ENCODE measurements at places on chromosomes 4 and X. TPM values are rescaled to one million over a fixed set of nuclear protein-coding genes. Genes with fewer than 3 reads are reported as not detected.

DNA sequence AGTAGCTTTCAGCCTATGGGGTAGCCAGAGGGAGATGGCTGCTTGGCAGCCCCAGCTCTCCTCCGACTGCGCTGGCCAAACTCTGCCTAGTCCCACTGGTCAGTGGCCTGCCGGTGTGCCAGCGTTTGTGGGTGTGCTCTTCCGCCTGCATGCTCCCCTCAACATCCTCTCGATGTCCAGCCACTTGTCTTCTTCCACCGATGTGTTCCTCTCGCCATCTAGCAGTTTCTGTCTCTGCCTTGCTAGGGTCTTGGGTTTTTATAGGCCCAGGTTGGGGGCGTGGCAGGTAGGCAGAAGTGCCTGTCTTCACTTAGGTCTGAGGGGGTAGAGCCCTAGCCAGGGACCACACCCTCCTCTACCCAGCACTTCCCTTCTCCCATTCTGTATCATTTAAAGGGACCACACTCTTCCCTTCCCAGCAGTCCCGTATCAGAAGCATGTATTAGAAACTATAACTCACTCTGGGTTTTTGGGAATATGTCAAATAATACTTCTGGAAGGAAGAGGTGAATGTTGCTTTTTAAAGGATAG, 124.4 kb downstream of the KDM6A start:
- no peak for DNase-seq

DNA sequence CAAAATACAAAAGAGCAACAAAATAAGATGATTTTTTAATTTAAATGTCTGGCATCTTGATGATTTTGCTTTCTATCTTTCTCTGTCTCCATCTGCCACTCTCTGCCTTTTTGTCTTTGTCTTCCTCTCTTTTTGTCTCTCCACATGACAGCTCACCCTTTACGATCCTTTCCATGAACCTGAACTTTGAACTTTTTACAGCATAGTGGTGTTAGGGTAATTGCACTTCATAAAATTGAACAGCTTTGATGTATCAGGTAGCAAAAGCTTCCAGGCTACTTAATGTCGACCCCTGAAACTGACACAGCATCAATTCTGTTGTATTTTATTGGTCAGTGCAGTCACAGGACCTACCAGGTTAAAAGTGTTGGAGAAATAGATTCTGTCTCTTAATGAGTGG, 1517.0 kb downstream of the ADGRL3 start:
- DNase-seq = no peak

DNA sequence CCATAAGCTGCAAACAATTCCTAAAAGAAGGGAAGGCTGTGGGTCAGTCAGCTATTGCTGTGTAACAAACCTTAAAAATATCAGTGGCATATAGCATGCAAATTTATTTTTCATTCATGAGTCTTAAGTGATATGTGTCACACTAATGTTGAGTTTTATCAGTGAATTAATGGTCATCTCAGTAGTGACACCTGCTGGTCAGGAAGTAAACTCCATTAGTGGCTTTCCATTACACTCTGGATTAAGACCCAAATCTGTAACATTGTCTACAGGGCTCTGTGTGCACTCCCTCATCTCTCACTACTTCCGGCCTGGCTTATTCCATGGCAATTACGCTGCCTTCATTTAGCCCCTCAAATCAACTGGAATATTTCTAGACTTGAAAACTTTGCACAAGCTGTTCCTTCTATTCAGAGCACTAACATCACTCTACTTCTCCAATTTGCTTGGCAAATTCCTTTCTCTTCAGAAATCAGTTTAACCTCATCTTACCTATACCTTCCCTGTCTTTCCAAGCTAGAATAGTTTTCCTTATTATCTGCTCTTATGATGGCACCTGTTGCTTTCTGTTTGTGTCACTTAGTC, 217.3 kb upstream of the TAPT1 start:
- no peak for DNase-seq

DNA sequence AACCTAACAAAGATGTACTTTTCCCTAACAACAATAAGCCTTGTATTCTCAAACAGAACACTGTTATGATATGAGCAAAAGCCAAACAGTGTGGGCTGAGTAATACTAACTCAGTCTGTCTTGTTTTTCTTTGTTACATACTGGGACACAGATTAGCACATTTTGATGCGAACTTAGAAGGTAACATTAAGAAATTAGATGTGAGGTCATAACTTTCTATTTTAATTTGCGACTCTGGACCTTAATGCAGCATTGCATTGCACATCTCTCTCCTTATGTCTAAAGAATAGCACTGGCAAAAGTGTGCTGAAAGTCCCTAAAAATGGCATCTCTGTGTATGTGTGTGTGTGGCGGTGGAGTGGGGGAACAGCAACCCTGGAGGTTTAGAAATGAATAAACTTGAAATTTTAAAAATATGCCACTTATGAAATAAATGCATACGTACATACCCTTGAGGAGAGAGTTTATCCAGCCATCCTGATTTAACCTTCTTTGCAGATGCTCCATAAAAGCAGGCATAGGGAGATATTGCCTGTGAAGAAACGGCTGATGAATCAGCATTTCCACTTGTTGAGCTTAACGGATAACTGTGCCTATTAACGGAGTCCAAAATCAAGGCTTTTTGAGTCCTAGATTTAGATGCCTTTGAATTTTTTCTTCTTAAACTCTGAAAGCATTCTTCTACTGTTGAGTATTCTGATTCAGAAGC, 34.2 kb downstream of the ARAP2 start:
- no peak for DNase-seq

DNA sequence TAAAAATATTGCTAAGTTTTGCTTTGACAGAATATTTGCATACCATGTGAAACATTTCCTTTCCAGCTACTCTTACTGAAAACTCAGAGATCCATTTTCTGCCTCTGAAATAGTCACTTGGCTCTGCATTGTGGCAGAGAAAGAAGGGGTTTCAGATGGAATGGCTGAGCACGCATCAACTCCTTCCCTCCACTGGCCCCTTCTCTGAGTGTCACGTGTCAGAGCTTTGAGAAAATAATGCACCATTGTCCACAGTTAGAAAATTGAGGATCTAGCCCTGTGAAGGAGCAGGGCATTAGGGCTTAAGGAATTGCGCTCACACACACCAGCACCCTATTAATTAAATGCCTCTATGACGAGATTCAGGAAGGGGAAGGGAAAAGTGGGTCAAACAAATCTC, 78.8 kb upstream of the FAT4 start:
- DNase-seq = no peak

GRCh38 chr4:47122592-47123291, 91.4 kb downstream of the GABRB1 start:
- DNase-seq = peak; percentile 49

DNA sequence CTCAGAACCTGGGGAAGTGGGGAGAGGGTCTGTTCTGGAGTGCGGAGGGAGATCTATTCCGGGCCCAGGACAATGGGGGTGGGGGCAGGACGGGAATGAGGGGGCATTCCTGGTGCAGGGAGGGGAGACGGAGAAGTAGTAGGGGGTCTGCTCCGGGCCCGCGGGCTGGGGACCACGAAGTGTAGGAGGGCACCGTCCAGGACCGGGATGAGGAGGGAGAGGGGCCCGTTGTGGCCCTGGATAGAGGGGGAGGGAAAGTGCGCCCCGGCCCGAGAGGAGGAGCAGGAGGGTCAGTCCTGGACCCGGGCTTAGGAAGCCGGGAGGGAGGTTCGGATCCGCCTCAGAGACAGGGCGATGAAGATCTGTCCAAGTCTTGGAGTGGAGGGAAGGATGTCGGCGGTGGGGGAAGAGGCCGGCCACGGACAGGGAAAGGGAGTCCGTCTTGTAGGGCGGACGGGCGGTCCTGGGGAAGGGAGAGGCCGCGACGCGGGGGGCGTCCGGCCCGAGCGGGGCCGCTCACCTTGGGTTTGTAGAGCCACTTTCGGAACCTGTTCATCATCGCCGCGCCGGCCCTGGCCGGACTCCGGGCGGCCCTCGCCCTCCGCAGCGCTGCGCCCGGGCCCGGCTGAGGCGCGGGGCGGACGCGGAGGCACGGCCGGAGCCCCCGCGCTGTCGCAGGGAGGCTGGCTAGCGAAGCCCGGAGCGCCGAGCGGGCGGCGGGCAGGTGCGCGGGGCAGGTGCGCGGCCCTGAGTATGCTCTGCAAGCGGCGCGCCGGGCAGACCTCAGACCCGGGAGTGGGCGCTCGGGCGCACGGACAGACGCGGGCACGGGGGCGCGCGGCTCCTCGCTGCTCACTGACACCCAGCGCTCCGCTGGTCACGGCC, at the start of gene ZFYVE28:
Gene ZFYVE28, minus strand, starts transcription at position 881 of the 885 bp plus-strand sequence. Its CDS starts 322 bp downstream, at position 559.
- DNase-seq = no peak

Gene CENPVL3
- polyA plus RNA-seq = 1.2 TPM

Gene GSX2
- polyA plus RNA-seq = not detected

Gene FGF13
- 27.9 TPM for polyA plus RNA-seq

Gene PDE5A
- polyA plus RNA-seq = 42.8 TPM

Data from renal cortex interstitium (tissue), 15 donors.